ENCODE measurements at places on chromosomes 12 and 14.
A peak's percentile ranks its signal among the peaks of the same experiment; 100 is the strongest.

DNA sequence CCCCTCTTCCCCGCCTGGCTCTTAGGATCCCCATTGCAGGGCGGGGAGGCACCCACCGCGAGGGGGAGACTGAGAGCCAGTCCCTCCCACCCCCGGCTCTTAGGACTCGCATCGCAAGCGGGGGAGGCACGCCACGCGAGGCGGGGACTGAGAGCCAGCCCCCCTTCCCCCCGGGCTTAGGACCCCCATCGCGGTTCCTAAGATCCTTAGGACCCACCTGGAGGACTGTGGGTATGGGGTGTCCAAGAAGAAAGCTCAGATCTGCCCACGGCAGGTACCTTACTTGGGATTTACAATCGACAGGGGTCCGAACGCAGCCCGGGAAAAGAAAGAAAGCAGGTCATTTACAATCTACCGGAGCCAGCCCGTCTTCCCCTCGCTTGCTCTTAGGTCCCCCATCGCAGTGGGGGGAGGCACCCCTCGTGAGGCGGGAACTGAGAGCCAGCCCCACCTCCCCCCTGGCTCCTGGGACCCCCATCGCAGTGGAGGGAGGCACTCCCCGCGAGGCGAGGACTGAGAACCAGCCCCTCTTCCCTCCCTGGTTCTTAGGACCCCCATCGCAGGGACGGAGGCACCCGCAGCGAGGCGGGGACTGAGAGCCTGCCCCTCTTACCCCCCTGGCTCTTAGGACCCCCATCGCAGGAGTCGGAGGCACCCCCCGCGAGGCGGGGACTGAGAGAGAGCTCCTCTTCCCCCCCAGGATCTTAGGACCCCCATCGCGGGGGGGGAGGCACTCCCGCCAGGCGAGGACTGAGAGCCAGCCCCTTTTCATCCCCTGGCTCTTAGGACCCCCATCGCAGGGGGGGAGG is 43.7 kb downstream of the DDX11 start:
- DNase-seq: no peak

GRCh38 chr14:59333668-59334067 is 131.5 kb downstream of the GPR135 start:
- DNase-seq: peak; percentile 91

DNA sequence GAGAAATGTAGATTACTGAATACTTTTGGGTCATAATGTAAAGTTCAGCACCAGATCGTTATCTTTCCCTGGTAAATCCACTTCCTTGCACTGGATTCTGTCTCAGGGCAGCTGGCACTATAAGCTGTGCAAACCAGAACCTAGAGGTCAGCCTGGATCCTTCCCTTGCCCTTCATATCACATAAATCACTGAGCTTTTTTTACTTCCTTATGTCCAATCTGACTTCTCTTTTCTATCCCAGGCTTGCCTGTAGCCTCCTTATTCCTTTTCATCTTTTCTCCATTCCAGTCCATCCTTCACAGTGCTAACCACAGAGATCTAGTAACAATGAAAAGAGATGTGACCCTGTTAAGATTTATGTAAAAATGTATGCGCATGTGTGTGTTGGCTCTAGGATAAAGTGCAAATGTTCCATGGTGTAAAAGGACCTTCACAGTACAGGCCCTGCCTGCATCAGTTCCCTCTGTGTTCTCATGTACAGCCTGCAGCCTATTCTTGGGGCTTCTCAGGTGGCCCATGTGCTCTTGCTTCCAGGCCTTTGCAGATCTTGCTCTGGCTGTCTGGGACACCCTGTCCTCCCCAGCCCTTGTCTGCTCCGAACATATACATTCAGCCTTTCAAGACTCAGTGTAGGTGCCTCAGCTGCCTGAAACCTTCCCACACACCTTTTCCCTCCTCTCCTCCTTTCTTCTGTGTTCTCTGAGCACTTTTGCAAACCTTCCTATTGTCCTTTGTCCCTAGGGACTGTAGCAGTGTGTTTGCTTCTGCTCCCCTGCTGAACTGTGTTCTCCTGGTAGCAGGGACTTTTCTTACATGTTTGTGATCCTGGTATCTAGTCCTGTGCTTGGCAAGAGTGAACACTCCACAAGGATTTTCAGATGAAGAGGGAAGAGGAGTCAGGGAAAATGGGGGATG is 30.0 kb downstream of the PELI2 start:
- DNase-seq: no peak

- DNase-seq: no peak
Measured at GRCh38 chr14:64459405-64460136, 5.7 kb upstream of the AKAP5 start.

GRCh38 chr14:61438860-61439765 is 117.7 kb downstream of the PRKCH start:
- DNase-seq: peak; percentile 67

- DNase-seq: no peak
Measured at GRCh38 chr12:4133636-4134447, 139.7 kb upstream of the CCND2 start.

GRCh38 chr12:128079446-128079845 is 187.5 kb upstream of the TMEM132C start:
- DNase-seq: no peak

DNA sequence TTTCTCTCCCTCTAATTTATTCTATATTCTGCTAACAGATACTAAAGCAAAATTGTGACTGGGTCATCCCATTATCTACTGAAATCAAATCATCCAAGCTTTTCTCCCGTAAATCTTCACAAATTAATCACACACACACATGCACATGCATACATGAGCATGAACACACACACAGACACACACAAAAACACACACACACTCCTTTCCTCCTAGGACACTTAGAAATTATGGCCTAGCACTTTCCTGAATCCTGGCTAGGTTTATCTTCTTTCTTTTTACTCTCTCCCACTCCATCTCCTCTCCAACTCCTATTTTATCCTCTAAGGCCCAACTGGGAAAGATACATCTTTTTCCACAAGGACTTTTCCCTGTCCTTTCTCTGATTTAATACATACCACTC is 255.6 kb upstream of the G2E3 start:
- DNase-seq: no peak

GRCh38 chr14:69803753-69804152 is 6.7 kb upstream of the SLC10A1 start:
- no peak for DNase-seq

GRCh38 chr14:62189698-62190097 is 427.5 kb downstream of the SNAPC1 start:
- DNase-seq: peak; percentile 58

DNA sequence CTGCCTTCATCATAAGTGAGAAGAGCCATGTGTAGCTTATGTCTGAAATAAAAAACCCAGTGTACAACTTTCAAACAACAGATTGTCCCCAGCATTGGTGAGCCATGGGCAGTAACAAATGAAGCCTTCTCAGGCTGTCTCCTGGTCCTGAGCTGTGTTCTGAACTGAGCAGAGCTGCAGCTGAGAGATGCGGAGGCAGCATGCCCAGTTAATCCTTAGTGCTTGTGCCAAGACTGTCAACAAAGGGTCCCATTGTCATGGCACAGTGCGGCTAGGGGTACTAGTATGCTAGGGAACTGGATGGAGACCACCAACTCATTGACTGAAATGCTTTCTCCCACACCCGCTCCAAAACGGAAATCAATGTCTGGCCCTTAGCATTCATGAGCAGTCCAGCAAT is 154.3 kb downstream of the RMST start:
- DNase-seq: no peak

DNA sequence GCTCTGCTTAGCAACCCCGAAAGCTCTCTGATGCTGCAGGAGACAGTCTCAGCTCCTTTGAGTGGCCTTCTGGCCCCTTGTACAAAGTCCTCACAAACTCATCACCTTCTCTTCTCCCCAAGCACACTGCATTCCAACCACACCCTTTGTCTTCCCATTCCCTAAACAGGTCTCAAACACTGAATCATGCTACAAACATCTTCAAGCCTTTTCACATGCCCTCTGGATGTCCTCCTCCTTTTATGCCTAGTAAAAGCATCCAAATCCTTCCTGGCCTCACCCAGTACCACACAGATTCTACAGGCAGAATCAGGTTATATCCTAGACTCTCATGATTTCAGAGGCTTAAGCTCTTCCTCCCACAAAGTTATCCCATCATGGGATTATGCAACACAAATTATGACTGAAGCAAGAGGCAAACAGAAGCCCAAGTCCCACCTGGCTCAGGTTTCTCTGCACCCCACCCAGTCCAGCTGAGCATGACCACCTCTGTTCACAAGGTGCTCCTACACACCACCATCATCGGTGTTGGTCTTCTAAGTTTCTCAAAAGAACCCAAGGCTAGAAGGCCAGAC is 61.4 kb upstream of the PCED1B start:
- DNase-seq: no peak

- no peak for DNase-seq
Measured at GRCh38 chr14:54920052-54920451, 17.4 kb upstream of the GCH1 start.

DNA sequence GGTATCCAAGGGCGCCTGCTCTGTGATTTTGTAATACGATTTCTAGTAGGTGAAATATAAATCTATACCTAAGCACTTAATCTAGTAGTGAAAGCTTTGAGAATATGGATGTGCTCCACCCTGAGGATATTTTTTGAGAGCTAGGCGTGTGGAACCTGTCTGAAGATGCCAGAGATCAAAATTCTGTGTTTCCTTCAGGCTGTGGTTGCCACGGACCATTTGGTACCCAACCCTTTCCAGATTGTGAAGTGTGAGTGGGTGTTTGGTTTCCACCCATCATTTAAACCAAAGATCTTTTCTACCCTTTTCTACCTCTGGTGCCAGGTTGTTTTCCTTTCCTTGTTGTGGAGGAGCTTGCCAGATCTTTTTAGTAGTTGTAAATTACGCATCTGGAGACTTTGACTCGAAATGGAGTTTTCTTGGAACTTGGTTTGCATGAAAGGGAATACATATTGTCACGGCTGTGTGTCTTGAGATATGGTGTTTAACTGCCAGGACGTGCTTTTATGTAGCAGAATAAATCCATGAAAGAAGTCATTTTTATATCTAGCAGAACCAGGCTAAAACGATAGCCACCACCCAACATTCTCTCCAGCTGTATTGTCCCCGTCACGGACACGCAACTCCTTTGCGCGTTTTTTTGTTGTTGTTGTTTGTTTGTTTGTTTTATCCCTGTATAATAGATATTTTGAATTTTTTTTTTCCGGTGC is 2.2 kb downstream of the LRFN5 start:
- DNase-seq: no peak

DNA sequence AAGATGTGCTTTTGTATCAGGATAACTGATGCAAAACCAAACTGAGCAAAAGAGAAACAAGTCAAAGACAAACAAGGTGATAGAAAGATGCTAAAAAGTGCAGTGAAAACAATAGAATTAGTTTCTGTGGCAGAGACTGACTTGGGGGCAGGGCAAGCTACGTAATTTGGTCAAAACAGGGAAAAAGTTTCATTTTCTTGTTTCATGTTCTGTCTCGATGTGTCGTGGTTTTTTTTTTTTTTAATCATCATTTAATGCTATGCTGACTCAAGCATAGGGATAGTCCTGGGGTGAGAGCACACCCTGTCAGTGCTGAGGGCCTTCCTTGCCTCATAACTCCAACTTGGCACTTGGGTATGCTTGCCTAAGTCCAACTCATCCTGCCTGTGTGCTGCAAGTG is 144.1 kb upstream of the PTPRQ start:
- no peak for DNase-seq

- DNase-seq: no peak
Measured at GRCh38 chr14:99571303-99571986, 32.6 kb downstream of the CCDC85C start.

DNA sequence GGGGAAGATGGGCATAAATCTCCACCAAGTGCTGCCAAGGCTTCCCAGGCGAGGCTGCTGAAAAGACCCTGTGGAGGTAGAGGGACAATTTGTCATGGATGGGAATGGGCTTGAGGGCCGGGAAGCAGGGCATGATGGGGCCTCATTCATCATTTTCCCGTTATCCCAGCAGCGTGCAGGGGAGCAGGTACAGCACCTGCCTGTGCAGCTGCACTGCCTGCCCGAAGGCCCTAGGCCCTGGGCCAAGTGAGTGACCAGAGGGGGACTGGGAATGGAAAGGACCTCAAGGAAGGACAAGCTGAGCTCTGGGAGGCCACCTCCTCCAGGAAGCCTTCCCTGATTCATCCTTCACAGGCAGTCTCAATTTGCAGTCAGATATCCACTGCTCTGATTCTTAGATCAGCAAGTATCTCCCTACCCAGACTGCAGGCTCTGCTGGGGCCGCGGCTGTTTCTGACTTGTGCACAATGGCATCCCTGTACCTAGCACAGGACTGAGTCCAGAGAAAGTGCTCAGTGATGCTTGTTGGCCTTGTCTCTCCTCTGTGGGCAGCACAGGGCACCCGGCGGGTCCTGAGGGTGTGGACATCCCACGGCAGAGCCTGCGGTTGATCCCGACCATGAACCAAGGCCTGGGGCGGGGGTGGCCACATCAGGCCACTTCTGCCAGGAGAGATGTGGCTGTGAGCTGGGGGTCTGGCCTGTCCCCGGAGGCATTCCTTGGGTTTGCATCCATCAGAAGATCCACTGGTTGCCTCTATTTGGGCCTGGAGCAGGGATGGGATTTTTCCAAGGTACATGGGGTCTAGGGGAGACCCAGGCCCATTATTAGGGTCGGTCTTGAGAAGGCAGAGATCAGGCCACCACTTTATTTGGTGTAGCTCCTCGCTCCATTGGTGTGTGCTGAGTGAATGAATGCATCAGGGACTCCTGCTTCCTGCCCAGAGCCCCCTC is 167.3 kb upstream of the RTL1 start:
- DNase-seq: no peak

DNA sequence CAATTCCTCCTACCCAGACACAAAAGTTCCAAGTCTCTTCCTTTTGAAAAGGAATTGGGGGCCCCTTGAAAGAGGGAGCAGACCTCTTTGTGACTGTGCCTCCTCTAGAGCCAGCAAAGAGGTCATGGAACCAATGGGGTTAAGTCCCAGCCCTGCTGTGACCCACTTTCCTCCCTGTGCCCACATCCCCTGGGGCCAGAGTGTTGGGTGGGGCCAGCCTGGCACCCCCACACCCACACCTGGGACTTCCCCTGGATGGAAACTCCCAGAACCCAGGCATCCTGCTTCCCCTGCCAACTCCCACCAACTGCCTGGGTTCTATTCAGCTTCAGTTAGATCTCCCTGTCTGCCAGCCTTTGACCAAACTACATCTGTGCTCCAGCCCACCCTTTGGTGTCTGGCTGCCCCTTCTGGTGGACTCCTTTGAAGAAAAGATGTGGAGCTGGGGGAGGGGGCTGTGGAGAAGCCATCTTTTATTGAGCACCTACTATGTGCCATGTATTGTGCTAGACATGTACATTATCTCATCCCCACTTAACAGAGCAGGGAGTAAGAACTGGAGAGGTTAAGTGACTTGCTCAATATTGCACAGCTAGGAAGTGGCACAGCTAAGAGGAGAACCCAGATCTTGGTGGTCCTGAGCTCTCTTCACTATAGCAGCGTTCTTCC is 4.6 kb upstream of the RARG start:
- no peak for DNase-seq

DNA sequence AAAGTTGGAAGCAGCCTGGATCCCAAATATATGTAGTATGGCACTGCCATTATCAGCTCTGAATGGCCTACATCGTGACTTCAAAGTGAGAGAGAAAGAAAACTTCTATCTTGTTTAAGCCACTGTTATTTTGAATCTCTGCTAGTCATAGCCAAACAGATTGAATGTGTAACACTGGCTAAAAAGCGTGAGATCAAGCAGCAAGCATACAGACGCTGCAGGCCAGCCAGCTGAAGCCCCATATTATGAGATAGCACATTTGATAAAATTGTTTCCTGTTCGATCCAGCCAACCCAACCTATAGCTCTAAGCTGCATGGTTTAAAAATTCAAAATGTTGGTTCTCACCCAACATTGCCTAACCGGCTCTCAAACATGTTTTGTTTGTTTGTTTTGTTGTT is 95.0 kb downstream of the DUSP6 start:
- no peak for DNase-seq

Data from stromal cell of bone marrow (primary cell).